T-helper 1 cell treated with Interleukin-12 subunit alpha and Interleukin-12 subunit beta and Interleukin-4 antibody, amounts not matched to agents 30 ng/mL and 1 ng/mL, for 36 hours (primary cell): ENCODE measurements at places on chromosomes 7 and 10. TPM values are rescaled to one million over a fixed set of nuclear protein-coding genes. Genes with fewer than 3 reads are reported as not detected.

The PILRA gene
- 11.7 and 11.8 TPM in 2 replicates for total RNA-seq

The SPDYE11 gene
- total RNA-seq = not detected in 2 replicates

The CYP26A1 gene
- total RNA-seq = not detected in 2 replicates

The ACBD5 gene
- 18.0 and 18.2 TPM in 2 replicates for total RNA-seq

The CARD11 gene
- 141 and 143 TPM in 2 replicates for total RNA-seq

The ELAPOR2 gene
- total RNA-seq = 4.0 and 4.4 TPM in 2 replicates

The MAGI2 gene
- total RNA-seq = 0.05 and 0.07 TPM in 2 replicates

The CCDC6 gene
- 57.5 and 58.0 TPM in 2 replicates for total RNA-seq

The TMEM176A gene
- total RNA-seq = not detected in 2 replicates

The CC2D2B gene
- 0.76 and 1.6 TPM in 2 replicates for total RNA-seq

The CFAP70 gene
- total RNA-seq = 0.44 and 0.49 TPM in 2 replicates

The TAS2R39 gene
- not detected in 2 replicates for total RNA-seq

The TMEM178B gene
- 4.4 and 6.5 TPM in 2 replicates for total RNA-seq

The EPHB4 gene
- 1.0 TPM in 2 replicates for total RNA-seq

The FZD8 gene
- total RNA-seq = 0.17 and 0.29 TPM in 2 replicates

The PIK3AP1 gene
- total RNA-seq = 6.1 and 6.3 TPM in 2 replicates

The PILRB gene
- total RNA-seq = 82.4 and 84.7 TPM in 2 replicates

The PPP1R17 gene
- not detected in 2 replicates for total RNA-seq

The NUTM2D gene
- total RNA-seq = 2.4 and 3.2 TPM in 2 replicates
